Activated CD4-positive, CD25-positive, alpha-beta regulatory T cell treated with anti-CD3 and anti-CD28 coated beads, Interleukin-2, amount 50 U/mL, for 72 hours (primary cell): ENCODE measurements at places on chromosomes 5 and 9.

DNA sequence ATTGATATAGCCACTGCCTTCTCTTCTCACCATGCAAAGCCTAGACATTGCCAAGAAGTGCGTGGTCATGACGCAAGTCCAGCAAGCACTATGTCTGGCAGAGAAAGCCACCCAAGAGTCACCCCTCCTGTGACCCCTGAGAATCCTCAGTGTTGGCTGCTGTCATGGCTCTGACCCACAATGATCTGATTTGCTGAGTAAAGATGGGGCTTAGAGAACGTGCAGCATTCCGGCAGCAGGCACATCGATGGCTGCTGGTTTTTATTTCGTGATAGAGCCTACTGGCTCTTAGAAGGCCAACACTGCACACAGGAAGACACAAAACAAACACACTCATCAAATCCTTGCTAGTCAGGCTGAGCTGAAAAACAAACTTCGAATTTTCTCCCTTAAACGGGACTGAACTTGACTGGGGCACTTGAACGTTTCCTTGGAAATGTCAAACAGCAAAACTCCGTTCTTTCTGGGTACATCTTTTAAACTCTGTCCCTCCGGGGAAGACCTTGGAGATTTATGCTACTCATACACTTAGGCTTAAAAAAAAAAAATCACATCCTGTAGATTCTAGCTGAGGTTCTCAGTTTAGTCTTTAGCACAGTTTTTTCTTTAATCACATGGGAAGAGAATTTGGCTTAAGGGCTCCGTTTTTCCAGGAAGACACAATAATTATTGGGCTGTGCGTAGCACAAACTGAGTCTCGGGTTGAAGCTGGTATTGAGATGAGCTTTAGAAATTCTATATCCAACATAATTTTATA lies 88.2 kb upstream of the BASP1 start:
- DNase-seq, result no peak

DNA sequence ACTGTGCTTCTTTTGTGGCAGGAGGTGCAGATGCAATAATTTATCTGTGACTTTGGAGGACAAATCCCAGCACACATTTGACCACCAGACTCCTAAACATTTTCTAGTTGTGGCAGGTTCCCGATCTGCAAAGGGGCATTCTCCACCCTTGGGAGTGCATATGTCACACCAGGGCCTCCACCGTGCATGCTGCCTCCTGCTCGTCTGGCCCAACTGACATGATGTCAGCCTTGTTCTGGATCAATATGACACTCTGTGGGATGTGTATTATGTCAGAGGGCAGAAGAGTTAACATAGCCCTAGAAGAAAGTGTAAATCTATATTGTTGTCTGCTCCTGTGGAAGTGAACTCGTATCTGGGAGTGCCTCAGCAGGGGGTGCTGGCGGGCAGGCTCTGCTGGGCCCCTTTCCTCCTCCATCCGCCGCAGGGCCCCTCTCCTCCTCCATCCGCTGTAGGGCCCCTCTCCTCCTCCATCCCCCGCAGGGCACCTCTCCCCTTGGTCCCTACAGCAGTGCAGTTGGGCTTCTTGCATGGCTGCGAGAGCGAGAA lies 97.7 kb upstream of the PPP1R26 start:
- no peak for DNase-seq

GRCh38 chr9:31700252-31701045 lies 684.0 kb upstream of the ACO1 start:
- DNase-seq, result no peak

- no peak for DNase-seq
Measured at GRCh38 chr9:73923796-73924195, 573.3 kb upstream of the RORB start.

DNA sequence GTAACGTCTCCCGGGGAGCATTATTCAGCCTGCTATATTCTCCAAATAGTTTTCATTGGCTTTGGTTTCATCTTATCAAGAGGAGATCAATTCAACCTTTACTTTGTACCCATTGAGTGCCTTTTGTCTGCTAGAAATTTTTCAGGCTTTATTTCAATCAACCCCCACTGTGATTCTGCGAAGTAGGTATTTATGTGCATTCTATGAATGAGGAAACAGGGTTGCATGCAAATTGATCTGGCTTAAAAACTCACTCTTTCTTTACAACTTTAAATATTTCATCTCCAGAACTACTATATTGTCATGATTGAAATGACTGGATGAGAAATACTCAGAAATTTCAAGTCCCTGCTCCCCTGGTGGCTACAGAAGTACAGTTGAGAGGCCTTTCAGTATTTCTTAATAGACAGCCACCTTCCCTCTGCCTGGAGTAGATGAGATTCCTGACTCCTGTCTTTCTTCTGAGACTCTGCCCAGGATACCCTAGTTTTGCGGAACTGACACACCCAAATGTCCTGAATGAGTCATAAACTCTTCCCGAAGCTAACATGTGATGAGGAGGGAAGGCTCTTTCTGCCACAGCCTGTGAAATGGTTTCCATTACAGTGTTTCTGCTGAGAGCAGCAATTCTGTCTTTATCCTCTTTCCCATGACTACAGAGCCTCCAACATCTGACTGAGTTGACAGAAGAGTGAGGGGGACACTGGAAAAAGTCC lies 52.6 kb upstream of the TNC start:
- DNase-seq, result no peak

DNA sequence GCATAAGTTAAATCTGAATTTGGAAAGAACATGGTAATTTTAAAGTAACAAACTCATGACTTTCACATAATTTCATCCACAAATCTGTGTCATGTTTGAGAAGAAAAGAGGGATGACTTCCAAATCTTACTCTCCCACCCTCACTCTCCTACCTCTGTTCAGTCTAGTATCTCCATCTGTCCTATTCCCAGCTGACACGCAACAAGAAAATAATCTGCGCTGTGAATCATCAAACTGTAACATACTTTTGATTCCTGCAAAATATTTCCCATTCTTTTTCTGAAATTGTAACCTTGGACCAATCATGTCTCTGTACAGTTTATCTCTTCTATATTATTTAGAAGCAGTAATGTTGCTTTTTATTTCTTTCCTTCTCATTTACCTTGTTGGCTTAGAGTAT lies 91.4 kb downstream of the SLC12A2 start:
- no peak for DNase-seq

DNA sequence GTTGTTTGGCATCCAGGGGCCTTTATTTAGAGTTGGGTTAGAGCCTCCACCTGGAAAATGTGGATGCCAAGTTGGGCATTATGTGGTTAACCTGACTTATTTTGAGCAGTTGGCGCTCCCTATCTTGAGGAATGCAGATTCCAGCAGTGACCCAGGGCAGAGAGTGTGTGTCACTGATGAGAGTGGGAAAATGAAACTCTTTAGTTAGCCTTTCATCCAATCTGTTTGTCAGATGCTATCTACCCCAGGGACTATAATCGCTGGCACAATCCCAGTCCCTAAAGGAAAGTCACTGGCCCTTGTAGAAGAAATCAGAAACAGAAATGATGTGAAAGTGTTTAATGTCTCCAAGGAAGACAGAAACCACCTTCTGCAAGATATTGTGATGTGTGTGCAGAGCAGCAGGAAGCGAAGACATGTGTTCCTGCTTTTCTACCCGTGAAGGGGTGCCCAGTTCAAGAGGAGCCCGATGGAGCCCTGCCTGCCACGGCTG lies 10.2 kb upstream of the STING1 start:
- DNase-seq, result no peak

GRCh38 chr5:114469372-114469771 lies 107.5 kb downstream of the KCNN2 start:
- DNase-seq, result no peak

DNA sequence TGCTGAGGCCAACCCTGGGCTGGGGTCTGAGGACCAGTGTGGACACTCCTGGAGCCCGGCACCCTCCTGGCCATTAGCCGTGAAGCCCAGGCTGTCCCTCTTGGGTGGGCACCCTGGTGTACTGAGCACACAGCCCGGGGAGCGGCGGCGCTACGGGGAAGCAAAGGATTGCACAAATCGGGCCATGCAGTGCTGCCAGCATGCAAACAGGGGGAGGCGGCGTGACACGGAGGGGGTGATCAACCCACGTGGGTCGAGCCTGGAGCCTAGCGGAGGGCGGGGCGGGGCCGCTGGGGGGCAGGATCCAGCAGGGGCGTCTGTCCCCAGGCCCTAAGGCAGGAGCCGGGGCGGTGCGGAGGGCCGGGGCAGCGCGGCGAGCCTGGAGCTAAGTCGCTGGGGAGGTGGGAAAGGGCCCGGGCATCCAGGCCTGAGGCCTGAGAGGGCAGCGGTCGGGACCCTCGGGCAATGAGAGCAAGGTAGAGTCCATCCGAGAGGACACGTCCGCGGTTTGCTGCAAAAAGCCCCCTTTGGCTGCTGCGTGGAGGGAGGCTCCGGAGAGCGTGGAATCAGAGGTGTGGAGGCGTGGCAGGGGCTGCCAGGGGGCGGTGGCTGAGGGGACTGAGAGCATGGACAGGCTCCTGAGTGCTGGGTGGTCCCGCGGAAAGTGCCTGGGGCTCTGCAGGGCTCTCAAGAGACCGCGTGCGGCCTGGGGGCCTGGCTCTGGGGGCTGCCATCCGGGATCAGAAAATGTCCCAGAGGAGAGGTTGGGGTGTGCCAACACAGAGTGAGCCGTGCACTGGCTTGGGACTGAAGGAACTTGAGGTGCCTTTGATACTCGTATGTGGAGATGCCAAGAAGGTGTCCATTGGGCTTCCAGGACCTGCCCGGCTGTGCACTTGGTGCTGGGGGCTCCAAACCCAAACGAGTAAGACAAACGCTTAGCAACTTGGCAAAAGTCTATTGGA lies 94.2 kb downstream of the BARX1 start:
- DNase-seq, result no peak

GRCh38 chr5:6715758-6716628 lies 2.8 kb downstream of the TENT4A start:
- no peak for DNase-seq

DNA sequence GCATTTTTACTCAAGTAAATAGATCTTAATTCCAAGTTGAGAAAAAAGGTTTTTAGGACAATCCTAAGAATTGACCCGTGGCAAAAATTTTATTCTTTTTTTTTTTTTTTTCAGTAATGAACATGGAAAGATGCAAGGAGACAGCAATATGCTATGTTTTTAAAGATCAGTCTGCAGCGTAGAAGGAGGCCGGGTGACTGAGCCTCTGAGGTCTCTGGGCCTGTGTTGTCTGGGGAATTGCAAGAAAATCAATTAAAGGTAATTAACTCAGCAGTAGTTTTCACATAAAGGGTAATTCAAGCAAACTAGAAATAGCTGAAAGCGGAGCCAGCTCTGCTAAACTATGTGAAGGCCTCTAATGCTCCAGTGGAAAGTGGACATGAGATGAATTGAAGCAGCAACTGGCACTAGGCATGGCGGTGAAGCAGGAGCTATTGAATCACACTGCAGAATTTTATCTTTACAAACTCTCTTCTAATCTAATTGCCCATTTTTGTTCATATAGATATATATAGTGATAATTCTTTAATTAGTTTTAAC lies 285.2 kb upstream of the ITGA1 start:
- DNase-seq, result no peak

GRCh38 chr5:130796032-130796431 lies 369.0 kb downstream of the HINT1 start:
- no peak for DNase-seq

DNA sequence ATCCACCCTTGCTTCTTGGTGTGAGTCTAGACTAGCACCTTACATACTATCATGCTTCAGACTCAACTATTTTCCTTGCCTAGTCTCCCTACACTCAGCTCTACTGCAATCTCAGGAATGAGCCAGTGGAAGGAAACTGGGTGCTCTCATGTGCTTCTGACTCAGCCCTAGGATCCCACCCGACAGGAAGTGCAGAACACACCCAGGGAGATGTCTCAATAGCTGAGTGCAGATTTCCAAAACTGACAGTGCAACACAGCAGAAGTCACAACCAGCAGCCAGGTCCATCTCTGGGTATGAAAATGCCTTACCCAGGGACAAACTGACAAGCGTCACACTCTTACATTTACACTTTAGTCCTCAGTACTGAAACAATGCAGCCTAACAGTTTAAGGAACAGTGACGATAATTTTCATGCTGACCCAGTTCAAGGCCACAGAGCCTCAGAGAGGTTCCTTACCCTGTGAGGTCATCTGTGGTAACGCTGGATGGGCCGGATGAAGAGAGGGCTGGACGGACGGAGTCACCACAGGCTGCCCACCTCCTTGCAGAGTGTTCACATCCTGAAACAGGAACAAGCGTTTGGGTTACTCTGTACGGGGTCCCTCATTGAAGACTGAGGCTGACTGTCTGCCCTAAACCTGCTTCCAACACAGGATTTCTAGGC lies 33.0 kb downstream of the FKBP15 start:
- DNase-seq, result no peak

- DNase-seq, result no peak
Measured at GRCh38 chr5:90948969-90949368, 390.4 kb downstream of the ADGRV1 start.

GRCh38 chr5:165134155-165134554 lies 1628.7 kb downstream of the MAT2B start:
- DNase-seq, result no peak

DNA sequence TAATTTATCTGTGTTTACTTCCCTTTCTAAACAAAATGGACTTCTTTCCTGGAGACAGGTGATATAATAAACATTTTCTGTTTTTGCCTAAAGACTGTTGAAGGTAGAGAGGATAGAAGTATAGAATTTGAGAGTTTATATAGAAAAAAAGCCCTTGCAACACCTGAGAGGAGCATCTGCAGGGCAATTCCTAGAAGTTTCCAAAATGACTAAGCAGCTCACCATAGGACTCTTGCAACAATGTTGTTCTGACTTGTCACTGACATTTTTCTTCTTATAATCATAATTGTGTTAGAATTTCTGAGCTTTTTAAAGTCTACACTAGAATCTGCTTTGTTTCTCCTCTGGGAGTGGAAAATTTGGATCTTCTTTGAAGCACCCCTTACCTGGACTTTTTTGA lies 216.8 kb downstream of the TUSC1 start:
- no peak for DNase-seq

DNA sequence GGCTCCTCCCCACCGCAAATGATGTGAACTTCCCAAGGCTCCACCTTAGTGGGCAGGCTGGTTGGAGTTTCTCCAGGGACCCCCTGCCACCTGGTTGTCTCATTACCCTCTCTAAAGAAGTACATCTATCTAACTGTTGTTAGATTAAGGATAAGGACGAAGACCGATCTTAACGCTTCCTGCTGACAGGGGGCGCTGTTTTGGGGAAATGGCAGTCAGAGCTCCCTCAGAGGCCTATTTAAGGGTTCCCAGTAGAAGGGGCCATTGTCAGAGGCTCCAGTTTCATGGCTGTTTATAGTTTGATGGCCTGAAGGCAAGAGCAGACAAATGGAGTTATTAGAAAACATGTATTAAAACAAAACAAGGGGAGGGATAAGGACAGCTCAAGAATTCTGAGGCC lies 100.1 kb downstream of the SPEF2 start:
- no peak for DNase-seq

- DNase-seq, result no peak
Measured at GRCh38 chr5:36885566-36886485, 9.3 kb downstream of the NIPBL start.

- DNase-seq, result no peak
Measured at GRCh38 chr5:138875552-138875875, 379 bp upstream of the LRRTM2 start.

- no peak for DNase-seq
Measured at GRCh38 chr5:100758780-100759179, 144.3 kb downstream of the ST8SIA4 start.

GRCh38 chr5:124697933-124698591 lies 48.4 kb downstream of the ZNF608 start:
- DNase-seq, result no peak

GRCh38 chr5:127582773-127583370 lies 65.4 kb downstream of the PRRC1 start:
- DNase-seq, result no peak
